GM10248 (cell line): ENCODE measurements at places on chromosomes 2 and 18.
A peak's percentile ranks its signal among the peaks of the same experiment; 100 is the strongest.

- no peak for DNase-seq
These were observed 787.2 kb downstream of the METTL4 start for GRCh38 chr18:1784113-1784512.

GRCh38 chr2:17517481-17518211 is 594 bp downstream of the RAD51AP2 start:
- DNase-seq = no peak

GRCh38 chr2:144509879-144510221 is 10.1 kb downstream of the ZEB2 start:
- DNase-seq = no peak

DNA sequence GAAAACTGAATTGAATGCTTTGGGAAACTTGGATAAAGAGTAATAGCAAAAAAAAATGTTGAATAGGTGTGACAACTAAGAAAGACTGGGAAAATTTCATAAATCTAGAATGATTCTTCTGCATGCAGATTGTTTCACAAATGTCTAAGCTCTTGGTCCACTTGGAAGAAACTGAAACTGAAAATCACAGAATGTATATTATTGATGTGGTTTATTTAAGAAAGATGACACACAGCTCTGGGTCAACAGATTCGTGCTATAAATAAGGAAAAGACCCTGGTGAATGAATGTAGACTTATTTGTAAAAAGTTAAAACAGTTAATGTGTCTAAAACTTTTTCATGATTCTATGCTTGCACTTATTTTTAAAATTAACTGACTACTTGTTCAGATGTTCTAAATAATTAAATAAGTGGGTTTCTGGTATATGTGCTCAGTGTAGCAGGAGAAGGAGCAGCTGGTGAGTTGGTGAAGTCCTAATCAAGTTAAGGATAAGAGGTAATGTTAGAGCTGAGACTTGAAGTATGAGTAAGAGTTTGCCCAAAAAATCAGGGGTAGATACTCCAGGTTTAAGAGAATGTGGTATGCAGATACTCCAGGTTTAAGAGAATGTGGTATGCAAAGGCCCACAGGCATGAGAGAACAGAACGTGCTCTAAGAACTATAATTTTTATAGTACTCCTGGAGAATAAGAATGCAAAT is 24.5 kb downstream of the UGP2 start:
- DNase-seq = peak; percentile 18

- DNase-seq = no peak
These were observed at the start of gene LRRFIP1 for GRCh38 chr2:237627441-237628246. TSS of gene LRRFIP1 (plus strand) at chr2:237627587. CDS start at chr2:237627645, 58 bp downstream.

GRCh38 chr2:191907545-191907944 is 60.7 kb upstream of the CAVIN2 start:
- DNase-seq = no peak
